ENCODE measurements at places on chromosomes 4 and X.

GRCh38 chrX:46683048-46683447 is 75.9 kb downstream of the SLC9A7 start:
- DNase-seq: no peak

DNA sequence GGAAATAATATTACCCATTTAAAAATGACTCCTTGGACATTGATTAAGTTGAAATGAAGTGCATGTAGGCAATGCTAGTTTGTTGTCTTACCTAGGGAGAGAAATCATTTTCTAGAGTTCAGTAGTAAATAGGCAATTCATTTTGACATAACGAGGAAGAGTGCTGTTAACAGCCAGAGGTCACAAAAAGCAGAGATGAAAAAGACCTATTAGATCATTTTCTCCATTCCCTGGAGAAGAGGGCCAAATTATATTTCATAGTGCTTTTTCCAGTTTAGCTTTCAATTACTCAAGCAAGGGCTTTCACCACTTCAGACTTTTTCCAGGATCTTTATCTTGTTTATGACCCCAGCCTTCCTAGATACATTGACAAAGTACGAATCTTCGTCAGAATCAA is 374.3 kb upstream of the GALNT7 start:
- DNase-seq: no peak

GRCh38 chr4:18593297-18594002 is 571.9 kb upstream of the LCORL start:
- peak; percentile 76 for DNase-seq

GRCh38 chrX:153226344-153227185 is 47.5 kb downstream of the MAGEA1 start:
- DNase-seq: no peak

- no peak for DNase-seq
These were observed 7.6 kb upstream of the SYTL5 start for GRCh38 chrX:37998586-37999262.

- DNase-seq: no peak
These were observed 4.8 kb downstream of the MYL5 start for GRCh38 chr4:679104-679481.

DNA sequence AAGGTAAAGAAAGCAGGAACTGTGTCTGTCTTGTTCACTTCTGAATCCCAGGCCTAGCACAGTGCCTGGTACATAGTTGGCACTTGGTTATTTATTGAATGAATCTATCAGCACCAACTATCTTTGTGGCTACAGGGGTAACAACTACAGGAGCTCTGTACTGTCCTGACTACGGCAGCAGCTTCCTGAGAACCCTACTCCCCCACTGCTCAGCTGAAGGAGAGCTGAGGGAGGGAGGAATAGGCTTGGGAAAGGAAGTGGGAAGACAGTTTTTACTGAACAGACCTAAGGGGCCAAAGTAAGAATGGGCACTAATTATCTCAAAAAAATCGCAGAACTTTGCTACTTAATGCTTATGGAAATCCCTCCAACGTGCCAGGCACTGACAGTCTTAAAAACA is 156.1 kb upstream of the RAPGEF2 start:
- no peak for DNase-seq

DNA sequence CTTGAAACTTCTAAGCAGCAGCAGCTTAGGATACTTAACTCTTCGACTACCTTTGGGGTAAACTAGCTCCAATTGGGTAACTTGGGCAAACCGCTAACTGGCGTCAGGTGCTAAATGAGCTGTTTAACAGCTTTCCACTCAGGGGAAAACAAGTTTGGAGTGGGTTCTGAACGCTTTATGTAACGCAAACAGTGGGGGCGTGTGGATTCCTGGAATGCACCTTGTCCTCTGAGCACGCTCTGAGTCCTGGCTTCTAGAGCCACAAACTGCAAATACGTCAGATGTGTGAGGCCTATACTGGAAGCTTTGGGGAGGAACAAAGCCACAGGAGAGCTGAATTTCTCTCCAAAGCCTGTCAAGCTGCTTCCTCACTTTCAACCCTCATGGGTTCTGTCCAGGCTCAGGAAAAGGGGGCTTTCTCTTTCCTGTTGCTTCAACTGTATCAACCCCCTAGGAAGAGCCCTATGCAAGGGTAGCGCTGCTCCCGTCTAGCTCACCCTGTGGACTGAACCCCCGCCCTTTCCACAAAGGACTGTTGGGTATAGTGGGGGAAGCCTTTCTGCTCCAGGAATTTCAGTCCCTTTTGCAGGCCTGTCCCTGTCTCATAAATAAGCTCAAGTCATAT is 4.5 kb upstream of the WDR1 start:
- DNase-seq: no peak

- DNase-seq: peak; percentile 72
These were observed 3.4 kb downstream of the ATP1B4 start for GRCh38 chrX:120365320-120365719.

DNA sequence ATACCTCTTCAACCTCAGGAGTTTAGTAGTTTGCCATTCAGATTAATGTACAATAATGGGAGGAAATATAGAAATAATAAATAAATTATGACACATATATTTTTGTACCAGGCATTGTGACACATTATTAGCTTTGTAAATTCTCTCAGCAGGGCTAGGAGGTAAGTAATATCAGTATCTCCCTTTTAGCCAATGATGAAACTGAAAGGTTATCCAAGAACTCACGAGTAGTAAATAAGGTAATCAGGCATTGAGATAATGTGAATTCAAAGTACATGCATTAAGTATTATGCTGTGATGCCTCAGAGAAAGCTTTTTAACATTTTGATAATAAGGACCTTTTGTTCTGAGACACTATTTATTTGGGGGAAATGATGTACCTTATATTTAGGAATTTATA is 5.3 kb upstream of the ARAP2 start:
- no peak for DNase-seq

- DNase-seq: no peak
These were observed 113.2 kb downstream of the ENOX2 start for GRCh38 chrX:130789793-130790192.

DNA sequence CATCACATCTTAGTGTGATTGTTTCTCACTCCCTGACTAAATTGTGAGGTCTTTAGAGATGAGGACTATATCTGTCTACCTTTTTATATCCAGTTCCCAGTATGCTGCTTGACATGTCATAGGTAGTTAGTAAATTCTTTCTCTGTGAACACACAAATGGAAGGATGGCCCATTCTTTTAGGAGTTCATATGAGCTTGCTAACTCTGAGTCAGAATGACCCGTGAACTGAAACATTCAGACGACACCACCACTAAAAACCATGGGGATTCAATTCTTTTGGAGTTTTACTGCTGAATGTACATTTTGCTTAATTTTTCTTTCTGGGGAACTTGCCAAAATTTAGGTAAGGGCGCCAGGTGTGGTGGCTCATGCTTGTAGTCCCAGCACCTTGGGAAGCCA is 13.9 kb downstream of the OFD1 start:
- DNase-seq: no peak

DNA sequence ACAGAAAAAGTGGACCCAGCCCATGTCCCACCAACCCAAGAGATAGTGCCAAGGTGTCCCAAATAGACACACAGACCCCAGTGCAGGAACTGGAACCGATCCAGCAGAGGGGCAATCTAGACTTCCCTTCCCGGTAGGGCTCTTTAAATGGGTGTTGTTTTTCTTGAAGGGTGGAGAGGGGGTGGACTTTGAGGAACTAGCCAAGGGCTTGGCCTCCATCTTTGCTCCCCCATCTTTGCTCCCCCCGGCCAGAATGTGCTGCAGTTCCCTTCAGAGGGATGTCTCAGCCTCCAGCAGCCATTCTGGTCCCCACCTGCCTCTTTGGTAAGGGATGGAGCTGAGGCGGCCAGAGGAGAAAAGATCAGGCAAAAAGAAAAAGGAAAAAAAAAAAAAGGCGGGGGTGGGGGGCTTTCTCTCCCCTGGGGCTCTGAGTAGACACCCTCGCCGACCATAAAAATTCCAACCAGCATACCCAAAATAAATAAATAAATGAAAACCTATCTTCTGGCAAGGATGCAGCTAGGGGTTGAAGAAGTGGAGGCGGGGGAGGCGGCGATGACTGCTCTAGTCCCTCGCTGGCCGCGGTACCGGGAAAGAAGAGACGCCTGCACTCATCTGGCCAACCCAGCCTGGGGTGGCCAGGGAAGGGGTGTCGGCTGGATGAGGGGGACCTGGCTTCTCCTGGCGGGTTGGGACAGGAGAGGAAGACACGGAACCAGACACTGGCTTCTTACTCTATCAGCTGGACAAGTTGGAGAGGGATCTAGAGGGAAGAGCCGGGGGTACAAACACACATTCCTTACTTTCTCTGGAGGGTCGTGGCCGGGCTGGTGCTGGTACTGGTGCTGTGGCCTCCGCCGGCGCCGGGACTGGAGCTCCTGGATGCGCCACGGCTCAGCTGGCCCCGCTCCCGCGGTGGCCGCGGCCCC is 38.5 kb upstream of the IQSEC2 start:
- no peak for DNase-seq

DNA sequence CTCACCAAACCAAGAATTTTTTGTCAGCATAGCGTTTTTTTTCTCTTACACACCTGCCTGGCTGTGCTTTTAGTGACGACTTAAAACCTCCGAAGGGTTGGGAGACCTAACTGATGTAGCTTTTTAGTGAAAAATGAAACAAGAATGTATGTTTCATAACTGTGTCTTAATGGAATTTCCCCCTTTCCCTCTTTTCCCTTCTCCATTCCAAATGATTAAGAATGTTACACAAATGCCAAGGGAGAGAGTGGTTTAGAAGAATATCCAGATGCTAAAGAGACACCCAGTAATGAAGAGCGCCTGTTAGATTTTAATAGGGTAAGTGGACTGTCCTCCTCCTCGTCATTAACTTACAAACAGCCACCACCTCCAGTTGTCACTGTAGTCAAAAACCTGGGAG is 33.2 kb upstream of the TBC1D14 start:
- DNase-seq: no peak

DNA sequence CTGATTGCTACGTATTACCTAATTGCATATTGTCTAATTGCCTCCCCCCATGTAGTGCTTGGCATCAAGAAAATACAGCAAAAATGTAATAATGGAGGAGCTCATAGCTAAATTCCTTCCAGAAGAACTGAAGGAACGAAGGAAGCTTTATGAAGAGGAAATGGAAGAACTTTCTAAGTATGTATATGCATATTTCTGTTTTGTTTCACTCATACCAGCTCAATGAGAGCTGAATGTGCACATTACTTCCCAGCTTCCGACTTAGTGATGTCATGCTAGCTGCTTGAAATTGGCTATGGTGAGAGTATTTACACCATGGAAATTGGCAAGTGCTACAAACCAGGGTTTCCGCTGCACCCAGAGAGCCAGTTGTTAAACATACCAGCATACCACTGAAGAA is 34.7 kb downstream of the LONRF3 start:
- DNase-seq: no peak

- no peak for DNase-seq
These were observed 11.2 kb downstream of the ABLIM2 start for GRCh38 chr4:8147231-8147970.

GRCh38 chrX:13298836-13299235 is 21.0 kb downstream of the ATXN3L start:
- no peak for DNase-seq

DNA sequence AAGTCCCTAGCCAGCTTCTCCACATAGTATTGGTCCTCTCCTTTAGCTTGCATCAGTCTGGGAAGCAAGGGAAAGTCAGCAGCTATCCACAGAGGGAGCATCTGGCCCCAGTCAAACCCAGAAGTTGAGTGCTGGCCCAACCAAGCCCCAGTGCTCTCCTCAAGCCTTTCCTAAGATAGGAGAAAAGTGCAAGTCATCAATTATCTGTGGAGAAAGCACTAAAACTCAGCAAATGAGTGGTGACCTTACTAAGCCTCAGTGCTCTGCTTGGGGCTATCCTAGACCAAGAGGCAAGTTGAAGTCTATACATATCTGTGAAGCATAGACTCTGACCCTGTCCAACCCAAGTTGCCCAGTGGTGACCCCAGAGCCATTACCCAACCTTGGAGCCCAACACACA is 28.5 kb upstream of the MAGEE1 start:
- DNase-seq: no peak

- no peak for DNase-seq
These were observed 40.7 kb upstream of the PDGFC start for GRCh38 chr4:157012296-157012695.
